ENCODE measurements at places on chromosomes 12 and 14.

DNA sequence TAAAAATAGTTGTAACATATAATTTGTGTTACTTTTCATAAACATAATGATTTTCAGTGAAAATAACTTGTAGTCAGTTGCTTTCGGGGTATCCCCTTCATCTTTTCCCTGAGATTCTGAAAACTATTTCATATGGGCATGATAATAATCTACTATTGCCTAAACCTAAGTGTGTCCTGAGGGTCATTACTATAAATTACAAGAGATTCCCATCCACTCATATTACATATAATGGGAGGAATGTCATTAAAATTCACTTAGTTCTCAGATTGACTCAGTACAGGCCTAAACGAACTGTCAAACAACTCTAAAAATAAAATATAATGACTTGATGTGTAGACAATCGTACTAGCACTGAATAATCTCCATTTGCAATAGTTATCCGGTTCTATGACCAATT lies 72.7 kb downstream of the PTPRR start:
- no peak for DNase-seq

DNA sequence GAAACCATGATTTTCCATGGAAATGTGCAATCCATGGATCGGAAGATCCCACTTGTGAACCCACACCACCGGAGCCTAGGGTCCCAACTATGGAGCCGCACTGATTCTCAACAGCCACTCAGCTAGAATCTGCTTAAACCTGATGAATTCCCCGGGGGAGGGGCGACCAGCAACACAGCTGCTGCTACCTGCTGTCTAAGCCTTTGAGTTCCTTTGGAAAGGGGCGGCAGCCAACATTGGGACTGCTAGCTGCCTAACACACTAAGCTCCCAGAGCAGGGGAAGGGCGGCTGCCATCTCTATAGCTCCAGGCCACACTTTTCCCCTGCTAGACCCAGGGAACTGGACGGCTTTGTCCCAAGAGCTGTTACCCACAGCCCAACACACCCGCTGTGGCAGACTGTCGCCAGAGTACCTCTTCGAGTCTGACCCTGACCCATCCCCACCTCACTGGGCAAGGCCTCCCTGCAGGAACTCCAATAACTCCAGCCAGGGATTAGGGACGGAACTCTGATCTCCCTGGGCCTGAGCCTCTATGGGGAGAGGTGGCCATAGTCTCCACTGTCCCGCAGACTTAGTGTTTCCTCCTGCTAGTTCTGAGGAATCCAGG lies 205.8 kb upstream of the SLC16A7 start:
- DNase-seq = no peak

DNA sequence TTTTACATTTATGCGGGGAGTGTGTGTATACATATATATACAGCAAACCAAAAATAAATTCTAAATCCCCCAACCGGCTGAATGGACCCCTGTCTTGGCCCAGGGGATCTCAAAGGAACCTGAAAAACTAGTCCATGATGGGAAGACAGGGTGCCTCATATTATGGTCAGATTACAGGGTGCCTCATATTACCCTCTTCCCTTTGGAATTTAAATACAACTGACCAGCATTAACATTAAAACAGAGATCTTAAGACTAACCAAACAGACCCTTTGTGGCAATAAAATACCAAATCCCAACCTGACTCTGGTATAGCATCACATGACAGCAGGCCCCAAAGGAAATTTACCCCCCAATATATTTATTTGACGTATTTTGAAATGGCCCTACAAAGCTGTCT lies 17.0 kb downstream of the GSTZ1 start:
- no peak for DNase-seq

- no peak for DNase-seq
These were observed 63.0 kb upstream of the PTHLH start for GRCh38 chr12:28035500-28035899.

DNA sequence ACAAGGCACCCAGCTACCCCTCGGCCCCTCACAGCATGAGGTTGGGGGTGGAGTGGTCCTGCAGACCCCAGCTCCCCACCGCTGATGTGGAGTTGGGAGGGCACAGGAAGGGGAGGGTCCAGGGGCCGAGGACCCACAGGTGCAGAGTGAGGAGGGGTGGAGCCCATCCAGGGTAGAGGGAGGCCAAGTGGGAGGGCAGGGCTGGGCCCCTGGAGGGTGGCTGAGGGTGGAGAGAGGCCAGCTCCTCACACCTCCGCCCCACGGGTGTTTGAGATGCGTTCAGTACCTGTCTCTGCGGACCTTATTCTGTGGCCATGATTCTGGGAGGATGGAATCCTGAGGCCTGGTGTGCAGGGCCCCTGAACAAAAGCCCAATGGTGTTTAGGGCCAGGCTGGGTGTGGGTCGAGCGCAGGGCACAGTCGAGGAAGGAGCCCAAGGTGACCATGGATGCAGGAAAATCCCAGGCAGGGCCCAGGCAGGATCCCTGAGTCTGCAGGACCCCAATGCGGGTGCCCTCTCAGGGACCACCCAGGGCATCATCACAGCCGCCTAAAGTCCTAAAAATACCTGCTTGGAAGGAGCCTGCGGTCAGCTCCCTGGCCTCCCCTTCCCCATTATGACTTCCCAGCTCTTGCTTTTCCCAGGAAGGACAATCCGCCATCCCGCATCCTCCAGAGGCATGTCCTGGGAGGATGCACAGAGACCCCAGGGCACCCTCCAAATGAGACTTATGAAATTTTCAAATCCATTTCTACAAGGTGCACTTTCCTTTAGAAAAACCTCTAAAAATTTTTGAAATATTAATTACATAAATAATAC lies 377.1 kb upstream of the SFSWAP start:
- no peak for DNase-seq

DNA sequence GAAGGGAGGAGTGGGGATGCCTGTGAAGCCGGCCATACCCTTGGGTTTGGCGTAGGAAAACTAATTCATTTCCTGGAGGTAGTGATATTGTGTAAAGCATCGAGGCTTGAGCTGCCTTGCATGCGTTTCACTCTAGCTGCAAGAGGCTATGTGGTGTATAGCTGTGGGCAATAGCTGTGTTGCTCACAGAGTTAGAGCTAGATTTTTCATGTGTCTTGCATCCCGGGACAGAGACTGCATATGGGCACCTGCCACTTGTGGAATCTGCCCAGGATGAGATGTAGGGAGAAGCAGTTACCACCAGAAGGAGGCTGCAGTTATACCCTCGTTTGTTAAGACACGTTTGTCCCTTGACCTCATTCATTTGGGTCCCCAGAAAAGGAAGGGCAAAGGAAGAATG lies 106.7 kb downstream of the KTN1 start:
- no peak for DNase-seq

DNA sequence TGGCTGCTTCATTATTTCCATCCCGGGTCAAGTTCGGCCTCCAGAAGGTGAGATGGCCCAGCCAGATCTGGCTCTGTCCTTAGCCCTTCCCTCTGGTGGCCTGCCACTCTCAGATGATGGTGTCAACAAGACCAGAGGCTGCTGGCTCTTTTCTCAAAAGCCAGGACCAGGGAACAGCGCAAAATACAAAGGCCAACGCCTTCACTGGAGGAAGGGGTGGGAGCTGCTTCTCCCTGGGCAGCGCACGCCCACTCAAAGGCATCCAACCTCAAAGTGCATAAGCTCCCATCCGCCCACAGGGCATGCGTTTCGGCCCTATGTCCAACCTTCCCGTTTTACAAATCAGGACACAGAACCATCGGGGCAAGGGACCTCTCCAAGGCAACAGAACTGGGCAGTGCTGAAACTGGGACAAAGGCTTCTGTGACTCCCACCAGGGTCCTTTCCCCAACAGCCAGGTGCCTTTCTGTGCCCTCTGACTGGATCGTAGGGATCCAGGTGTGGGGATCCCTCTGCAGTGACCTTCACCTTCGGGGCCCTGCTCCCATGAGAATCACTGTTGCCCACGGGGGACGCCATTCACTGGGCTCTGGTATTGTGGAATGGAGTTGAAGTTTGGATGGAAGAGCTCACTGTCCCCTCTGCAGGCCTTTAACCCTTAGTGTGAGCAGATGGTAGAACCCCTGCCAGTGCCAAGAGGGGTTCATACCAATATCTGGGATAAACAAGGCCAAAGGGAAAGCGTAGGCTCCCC lies 76.8 kb downstream of the NINJ2 start:
- DNase-seq = no peak

DNA sequence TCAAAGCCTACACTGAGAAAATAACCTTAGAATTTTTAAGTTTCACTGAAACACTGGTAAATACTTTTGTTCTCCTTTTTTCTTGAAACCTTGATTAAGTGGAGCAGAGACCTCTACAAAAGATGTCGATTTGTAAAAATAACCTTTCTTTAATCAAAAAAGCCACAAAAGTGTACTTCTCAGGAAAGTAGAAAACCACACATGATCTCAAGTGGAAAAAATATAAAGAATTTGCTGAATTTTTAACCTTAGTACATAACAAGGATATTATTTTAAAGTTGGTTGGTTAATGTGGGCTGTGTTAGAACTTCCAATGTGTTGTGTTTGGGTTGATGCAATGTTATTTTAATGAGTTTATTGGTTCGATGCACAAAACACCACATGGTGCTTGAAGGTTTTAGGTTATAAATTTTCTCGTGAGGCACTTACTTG lies 8.6 kb downstream of the LGR5 start:
- no peak for DNase-seq

DNA sequence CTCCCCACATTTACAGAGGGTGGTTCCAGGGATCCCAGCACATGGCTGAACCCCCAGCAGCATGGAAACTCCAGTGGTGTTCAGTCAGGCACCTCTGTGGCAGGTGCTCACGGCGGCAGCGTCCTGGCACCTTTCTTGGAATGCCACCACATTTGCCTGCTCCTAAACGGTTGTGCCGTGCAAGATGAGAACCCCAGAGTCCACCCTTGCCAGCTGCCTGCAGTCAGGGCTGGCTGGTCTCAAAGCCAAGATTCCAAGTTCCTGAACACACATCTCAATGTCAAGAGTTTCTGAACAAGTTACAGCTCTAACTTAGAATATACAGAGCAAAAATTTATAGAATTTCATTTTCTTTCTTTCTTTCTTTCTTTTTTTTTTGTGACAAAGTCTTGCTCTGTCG lies 38.7 kb downstream of the DDX51 start:
- DNase-seq = no peak

DNA sequence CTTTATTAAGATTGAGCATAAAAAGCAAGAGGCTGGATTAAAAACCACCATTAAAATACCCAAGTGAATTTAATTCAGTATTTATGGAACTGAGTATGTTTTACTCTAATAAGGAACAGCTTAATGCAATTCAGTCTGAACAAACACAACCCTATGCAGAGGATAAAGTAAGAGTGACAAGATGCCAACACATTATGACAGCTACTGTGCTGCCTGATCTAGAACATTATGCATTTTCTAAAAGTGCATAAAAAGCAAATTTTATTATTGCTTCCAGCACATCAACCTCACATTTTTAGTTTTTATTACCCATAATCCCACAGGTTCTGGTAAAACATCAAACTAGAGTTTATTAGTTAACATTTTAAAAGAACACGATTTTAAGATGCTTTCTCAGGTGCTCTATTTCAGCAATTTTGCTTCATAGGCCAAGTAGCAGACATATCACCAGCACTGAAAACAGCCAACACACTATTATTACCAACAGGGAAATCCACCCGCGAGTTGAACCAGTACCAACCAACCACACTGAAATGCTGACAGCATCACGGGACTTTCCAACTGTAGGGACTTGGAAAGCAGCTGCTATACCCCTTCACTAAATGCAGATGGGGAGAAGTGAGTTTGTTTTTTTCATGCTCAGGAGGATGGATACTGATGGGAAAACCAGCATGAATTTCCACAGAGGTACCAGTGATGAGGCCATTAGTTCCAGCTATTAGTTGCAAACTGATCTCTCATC lies 372.1 kb downstream of the KCNH5 start:
- DNase-seq = no peak

DNA sequence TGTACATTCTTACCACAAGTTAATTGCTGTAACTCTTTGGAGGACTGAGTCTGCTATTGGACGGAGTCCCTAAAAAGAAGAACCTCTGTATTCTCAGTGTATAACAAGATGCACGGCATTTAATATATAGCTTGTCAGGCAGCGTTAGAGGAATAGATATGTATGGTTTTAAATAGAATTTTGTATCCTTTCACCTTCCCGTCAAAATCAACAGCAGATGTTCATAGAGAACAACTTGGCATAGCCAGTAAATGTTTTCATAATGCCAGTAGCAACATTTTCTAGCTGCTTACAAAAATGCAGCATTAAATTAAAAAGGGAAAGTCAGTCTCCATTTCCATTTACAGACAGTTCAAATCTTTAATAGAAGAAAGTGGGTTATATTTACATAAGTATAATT lies 6.8 kb downstream of the SCYL2 start:
- no peak for DNase-seq

DNA sequence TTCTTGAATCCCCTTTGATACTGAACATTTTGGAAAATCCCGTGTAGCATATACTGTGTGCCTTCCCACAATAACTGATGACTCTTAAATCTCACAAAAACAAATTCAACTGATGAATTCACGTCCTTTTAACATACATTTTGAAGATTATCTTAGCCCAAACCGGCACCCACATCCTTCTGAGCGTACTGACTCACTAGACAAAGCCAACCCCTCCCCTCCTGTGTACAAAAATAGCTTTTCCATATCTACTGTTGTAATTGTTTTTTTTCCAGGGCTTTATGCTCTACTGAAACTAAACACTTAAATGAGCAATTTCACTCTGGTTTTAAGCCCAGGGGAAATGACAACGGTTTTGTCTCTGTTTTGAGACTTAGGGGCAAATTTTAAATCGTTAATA lies 109.4 kb upstream of the ATF7IP start:
- no peak for DNase-seq

GRCh38 chr14:100603341-100604120 lies 16.3 kb upstream of the BEGAIN start:
- no peak for DNase-seq

GRCh38 chr14:20434701-20435581 lies 1.0 kb downstream of the KLHL33 start:
- no peak for DNase-seq

DNA sequence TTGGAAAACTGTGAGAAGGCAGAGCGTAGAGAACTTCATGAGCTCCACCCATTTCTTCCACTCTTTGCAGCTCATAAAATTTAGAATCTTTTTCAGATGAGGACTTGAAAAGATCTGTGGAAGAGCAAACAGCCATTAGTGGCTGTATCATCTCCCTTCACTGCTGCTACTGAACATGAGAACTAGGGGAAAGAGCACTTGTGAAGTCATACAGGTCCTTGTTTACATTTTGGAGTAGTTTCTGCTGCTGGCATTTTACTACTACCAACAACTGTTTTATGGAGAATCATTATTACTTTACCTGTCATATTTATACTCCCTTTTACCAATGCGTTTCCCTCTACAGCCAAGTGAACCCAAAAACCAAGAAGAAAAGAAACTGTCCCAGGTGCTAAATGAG lies 41.0 kb downstream of the RPGRIP1 start:
- DNase-seq = no peak

GRCh38 chr14:68556253-68556652 lies 236.6 kb downstream of the ZFP36L1 start:
- DNase-seq = no peak

DNA sequence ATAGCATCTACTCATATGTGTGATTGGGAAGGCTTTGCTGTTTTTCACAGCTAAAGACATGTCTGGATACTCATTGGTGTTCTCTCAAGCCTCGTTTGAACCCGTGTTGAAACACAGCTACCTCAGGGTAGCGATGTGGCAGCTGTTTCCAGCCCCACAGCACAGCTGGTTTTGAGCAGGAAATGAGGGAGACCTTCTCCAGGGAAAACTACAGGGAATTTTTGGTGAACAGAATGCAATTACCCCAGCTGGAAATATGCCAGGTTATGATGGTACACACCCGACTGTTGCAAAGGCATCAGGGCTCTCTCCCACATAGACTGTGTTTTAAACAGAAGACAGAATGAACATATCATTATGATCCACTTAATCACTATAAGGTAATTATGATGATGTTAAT lies 828.9 kb downstream of the VRK1 start:
- no peak for DNase-seq

GRCh38 chr14:93137864-93138263 lies 22.1 kb upstream of the ITPK1 start:
- DNase-seq = no peak

Data from iPS DF 6.9 (cell line).